Fibroblast of skin of left biceps (primary cell): ENCODE measurements at places on chromosomes 13 and 19.

GRCh38 chr19:52987221-52987620 lies 24.5 kb upstream of the ZNF816 start:
- no peak for DNase-seq

- no peak for DNase-seq
These were observed 36.6 kb downstream of the FOXO1 start for GRCh38 chr13:40629678-40630384.

DNA sequence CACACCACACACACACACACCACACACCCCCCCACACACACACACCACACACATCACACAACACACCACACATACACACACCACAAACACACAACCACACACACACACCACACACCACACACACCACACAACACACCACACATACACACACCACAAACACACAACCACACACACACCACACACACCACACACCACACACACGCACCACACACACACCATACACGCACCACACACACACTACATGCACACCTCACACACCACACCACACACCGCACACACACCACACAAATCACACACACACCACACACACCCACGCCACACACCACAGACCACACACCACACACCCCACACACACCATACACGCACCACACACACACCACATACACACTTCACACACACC lies 83.5 kb downstream of the ZNF557 start:
- DNase-seq, result no peak

GRCh38 chr13:49749848-49750247 lies 42.6 kb downstream of the KPNA3 start:
- DNase-seq, result no peak

DNA sequence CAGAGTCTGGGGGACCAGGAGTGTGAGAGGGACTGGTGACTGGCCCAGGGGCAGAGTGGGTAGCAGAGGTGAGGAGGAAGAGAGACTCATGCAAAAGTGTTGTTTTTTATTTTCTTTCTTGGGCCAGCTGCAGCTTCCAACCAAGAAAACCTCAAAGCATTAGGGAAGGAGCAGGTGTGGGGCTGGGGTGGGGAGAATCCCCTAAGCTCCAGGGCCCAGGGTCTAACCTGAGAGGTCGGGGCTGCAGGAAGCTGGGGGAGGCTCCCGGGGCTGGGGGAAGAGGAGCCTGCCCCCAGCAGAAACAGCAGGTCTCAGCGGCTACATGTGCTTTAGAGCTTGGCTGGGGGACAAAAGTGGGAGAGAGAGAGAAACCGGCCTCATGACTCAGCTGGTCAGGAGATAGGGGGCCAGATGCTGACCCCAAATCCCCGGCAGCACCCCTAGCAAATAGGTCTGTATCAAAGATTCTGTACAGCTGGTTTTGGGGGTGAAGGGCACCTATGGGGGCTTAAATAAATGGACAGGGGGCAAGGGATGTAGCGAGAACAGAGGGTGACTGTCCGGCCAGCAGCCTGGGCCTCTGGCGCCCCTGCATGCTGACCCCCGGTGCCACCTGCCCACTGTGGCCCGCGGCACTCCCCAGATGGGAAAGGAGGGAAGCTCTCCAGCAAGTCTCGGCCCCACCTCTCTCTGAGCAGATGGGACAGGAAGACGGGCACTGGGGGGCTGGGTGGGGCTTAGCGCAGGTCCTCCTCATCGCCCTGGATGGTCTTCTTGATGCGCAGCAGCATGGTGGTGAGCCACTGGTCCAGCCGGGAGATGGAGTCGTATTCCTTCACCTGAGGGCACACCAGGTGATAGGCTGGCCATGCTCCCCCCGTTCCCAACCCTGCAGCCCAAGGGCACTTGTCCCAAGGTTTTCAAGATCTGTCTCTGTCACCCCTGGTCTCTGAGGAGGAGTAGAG lies 3.8 kb upstream of the KPTN start:
- no peak for DNase-seq

DNA sequence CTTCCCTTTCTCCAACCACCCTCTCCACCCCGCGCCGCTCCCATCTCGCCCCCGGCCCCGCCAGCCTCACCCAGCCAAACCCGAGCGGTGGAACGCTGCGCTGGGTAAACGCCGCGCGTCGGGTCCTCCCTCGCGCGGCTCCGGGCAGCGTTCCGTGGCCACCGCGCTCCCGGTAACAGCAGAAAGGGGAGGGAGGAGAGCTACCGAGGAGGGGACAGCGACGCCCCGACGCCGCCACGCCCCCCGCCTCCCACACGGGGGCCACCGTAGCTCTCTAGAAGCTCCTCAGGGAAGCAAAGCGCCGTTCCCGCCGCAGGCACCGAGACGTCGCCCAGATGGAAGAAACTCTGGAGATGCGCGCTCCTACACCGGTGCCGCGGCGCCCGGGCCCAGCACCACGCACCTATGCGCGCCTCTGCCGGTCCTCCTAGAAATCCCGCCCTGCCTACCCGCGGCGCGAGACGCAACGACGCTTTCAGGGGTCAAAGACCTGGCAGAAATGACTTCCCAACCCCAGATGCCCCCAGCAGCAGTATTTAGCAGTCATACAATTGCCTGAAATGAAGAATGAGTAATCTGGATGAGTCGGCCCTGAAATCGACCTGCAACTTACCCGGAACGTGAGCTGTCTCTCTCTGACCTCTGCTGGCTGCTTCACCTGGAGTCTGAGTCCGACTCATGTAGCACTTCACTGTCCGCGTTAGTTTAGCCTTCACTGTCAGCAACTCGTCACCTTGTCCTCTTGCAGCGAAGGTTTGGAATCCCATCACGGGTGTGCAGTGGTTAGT lies at the start of gene RUBCNL:
Gene RUBCNL (minus strand): TSS at position 189 of the 788 bp plus-strand sequence. CDS start 14,777 bp downstream, outside the sequence.
- no peak for DNase-seq

GRCh38 chr13:30882026-30882850 lies 23.8 kb upstream of the MEDAG start:
- no peak for DNase-seq

- no peak for DNase-seq
These were observed 29.2 kb upstream of the FGF9 start for GRCh38 chr13:21641629-21642028.

GRCh38 chr13:99119656-99120055 lies 81.0 kb upstream of the UBAC2 start:
- DNase-seq, result no peak

GRCh38 chr19:36807029-36807428 lies 31.2 kb downstream of the ZNF790 start:
- DNase-seq, result no peak

GRCh38 chr19:50025794-50026549 lies at the start of gene ZNF473:
Gene ZNF473, plus strand, starts transcription at chr19:50026005. Its CDS starts 5,078 bp downstream, at chr19:50031083.
- DNase-seq, result peak; percentile 91

- no peak for DNase-seq
These were observed 477.1 kb upstream of the SGCG start for GRCh38 chr13:22703601-22704209.

GRCh38 chr13:29943686-29944085 lies 93.3 kb upstream of the UBL3 start:
- no peak for DNase-seq

- peak; percentile 54 for DNase-seq
These were observed 678 bp downstream of the ISOC2 start for GRCh38 chr19:55460670-55461258.

GRCh38 chr13:113152691-113152983 lies 5.8 kb upstream of the PROZ start:
- no peak for DNase-seq

DNA sequence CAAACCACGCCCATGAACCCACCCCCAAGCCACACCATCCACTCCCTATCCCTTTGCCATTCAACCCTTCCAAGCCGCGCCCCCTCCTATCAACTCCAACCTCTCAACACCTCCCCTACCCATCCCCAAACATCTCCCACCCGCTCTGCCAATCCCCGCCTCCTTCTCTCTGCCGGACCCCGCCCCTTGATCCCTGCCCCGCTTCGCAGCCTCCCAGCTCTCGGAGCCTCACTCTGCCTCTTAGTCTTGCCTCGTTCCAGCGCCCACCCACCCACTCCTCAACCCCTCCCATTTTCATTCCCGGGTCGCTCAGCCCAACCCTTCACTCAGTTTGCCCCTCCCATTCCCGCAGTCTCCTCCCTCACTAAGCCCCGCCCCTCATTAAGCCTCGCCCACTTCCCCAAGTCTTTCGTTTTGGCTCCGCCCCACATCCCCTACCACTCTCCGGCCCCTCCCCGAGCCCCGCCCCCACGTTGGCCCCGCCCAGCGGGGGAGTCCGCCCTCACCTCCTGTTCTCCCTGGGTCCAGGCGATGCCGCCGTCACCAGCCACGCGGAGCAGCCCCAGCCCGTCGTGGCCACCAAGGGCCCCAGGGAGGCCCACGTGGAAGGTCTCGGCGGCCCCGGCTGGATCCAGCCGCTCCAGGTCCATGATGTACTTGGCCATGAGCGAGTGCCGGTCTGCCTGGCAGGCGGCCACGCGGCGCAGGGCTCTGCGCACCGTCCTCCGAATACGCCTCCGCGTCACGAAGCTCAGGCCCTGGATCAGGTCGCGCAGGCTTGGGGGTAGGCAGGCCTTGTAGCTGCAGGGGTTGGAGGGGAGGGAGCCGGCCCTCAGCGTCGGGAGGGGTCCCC lies 5.7 kb downstream of the JAK3 start:
- DNase-seq, result peak; percentile 63

DNA sequence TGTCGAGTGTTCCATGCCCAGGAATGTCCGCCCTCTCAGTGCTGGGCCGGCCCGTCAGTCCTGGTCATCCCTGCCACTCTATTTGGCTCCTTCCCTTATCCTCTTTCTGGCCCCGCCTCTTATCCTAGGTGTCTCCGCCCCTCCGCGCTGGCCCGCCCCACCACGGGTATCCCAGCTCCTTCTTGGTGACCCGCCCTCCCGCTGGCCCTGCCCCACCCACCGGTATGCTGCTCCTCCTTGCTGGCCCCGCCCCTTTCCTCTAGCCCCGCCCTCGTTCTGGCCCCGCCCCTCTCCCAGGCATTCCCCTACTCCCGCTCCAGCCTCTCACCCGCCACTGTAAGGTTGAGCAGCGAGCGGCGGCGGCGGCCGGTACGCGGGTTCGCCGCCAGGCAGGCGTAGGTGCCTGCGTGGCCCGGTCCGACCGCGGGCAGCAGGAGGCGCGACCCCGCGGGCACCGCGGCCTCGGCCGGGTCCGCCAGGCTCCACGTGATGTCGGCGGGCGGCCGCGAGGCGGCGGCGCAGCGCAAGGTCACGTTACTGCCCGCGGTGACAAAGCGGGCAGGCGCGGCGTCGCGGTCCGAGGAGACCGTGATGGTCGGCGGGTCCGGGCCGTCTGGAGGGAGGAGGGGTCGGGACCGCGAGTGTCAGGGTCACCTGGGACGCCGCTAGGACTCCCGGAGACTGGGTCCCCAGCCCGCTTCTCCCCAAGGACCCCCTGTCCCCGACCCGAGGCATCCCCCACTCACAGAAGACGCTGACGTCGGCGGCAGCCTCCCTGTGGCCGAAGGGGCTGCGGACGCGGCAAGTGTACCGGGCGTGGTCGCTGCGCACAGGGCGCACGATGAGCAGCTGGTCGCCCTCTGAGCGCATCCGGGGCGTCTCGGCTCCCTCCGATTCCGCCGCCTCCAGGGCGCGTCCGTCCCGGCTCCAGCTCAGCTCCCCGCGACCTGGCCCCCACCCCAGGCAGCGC lies 2.0 kb downstream of the VSIG10L start:
- peak; percentile 86 for DNase-seq

- peak; percentile 61 for DNase-seq
These were observed 7.1 kb downstream of the LDLR start for GRCh38 chr19:11096210-11096841.

GRCh38 chr13:28299916-28300315 lies 161.6 kb downstream of the PAN3 start:
- DNase-seq, result no peak

GRCh38 chr13:19959141-19959830 lies 759 bp downstream of the ZMYM2 start:
- DNase-seq, result no peak

- DNase-seq, result no peak
These were observed 532.1 kb downstream of the IRS2 start for GRCh38 chr13:109254274-109254673.

- no peak for DNase-seq
These were observed 5.2 kb downstream of the FRY start for GRCh38 chr13:32036757-32037156.

DNA sequence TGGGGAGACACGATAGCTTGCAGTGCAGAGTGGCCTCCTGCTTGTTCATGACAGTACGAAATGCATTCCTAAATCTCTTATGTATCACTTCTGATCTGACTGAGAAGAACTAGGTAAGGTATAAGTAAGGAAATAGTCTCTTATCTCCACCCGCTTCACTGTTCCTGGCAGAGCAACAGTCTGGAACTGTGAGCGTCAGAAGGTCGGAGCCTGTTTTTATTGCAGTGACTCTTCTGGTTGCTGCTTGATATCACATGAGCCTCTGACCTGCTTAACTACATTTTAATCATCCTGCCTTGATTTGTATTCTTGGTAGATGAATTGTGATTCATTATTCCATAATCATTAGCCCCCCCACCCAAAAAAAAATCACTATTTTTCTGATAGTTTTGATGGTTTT lies 69.0 kb downstream of the COL4A2 start:
- DNase-seq, result no peak

- DNase-seq, result peak; percentile 53
These were observed 153.3 kb downstream of the TNFRSF19 start for GRCh38 chr13:23723471-23723870.

- no peak for DNase-seq
These were observed 182.4 kb upstream of the UFM1 start for GRCh38 chr13:38167164-38167822.

DNA sequence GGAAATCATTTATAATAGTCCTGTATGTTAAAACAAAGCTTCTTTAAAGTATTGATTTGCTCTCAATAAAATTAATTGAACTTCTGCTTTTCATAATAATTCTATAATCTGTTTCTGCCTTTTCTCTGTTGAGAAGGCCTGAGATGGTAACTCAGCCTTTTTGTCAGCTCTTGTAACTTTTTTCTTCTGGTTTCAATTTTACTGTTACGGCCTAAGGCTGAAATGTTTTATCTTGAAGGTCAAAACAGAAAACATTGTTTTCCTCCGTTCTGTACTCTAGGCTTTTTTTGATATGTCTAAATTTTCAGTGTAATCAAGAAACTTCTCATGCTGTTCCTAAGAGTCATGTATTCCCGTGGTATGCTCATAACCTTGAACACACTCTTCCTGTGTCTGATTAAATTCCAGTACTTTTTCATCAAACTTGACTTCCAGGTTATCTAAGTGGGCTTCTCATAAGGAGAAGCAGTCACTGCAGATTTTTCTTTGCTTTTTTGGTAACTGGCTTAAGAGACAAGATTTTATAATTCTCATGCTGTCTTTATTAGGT lies 7.6 kb upstream of the NAXD start:
- no peak for DNase-seq

DNA sequence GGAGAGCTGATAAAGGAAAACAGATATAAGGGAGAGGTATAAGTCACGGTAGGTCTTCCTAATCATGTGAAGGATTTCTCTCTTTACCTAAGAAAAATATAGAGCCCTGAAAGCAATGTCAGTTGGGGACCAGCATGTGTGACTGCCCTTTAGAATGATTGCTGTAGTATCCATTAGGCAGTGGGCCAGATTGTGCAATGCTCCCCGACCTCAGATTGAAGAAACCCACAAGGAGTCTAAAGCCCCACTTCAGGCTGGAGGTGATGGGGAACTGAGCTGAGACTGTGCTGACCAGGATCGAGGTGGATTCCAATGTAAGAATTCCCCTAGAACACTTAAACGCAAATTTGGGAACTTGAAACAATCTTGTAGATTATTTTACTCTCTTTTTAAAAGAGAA lies 614.4 kb downstream of the LIG4 start:
- no peak for DNase-seq
